ENCODE measurements at places on chromosomes 6 and 20.

DNA sequence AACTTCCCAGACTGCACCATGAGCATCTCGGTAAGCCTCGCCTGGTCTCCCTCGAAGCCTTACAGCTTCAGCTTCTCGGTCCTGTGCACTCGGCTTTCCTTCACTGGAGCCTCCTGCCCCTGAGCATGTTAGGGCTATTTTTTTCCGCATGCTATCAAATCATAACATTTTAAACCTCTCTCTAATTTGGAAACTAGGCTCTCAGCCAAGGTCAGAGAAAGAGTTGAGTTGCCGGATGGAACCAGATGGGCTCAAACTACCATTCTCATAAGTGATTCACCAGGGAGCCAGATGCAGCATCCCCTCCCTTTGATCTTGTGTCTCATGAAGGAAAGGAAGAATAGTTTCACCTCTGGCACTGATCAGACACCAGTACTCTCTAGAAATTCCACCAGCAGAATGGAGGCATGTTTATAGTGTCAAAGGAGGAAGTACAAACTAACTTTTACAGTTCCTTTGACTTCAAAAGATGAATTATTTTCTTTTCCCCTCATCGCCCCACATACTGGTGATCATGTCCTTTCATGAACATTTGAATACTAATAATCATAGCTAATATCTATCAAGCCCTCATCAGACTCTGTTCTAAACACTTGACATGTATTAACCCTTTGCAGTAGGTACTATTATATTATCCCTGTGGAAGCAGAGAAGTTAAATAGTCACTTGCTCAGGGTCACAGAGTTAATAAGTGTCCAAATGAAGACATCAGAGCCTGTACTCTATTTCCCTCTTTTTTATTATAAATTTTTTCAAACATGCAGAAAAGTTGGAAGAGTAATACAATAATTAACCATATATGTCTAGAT is 46.7 kb downstream of the MAP1LC3A start:
- peak; percentile 75 for DNase-seq

GRCh38 chr6:6556738-6557503 is 31.6 kb upstream of the LY86 start:
- peak; percentile 39 for DNase-seq

DNA sequence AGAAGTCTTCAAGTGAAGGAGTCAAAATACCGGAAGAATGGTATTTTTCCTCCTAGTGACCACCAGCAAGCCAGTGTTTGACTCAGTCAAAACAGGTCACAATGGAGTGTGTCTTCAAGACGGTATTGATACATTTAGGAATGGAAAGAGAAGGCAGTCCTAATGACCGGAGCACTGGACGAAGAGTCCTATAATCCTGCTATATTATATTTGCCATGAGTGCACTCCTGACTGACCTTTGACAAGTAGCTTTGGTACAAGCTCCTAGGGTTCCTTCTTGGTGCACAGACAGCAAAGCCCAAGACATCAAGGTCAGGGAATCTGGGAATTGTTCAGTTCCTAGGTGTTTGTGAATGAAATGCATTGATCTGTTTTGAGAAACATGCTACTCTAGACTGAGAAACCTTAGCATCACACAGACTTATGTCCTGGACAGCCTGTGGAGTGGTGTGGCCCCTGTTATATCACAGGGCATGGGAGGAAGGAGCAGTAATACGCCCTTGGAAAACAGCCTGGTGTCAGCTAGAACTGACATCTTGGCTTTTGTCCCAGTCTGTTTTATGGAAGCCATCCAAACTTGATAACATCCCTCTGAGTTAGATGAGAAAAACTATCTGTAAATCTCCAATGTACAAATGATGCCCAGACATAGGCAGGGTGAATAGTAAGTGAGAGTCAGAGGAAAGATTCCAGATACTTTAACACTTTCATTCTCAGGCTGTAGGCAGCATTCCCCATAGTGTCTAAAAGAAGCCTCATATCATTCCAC is 18.5 kb downstream of the NOX3 start:
- peak; percentile 14 for DNase-seq

- peak; percentile 58 for DNase-seq
Measured at GRCh38 chr20:38418509-38419204, 16.5 kb downstream of the SNHG17 start.

GRCh38 chr6:166900956-166901607 is 55.3 kb downstream of the RNASET2 start:
- no peak for DNase-seq

DNA sequence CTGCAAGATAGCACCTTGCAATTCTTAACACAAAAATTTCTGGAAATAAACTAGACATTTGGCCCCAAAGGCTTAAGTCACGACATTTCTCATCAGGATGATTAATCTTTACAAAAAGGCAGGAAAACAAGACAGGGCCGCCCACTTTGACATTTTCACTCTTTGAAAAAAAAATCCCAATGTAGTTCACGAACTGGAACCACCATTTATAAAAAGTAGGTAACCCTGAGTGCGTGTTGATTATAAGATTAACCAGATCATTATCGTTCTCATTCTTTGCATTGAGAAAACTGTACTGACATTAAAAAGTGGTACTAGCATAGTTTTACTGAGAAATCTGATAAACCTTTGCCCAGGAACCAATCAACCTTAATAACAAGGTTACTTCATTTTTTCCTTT is 108.8 kb downstream of the HUS1B start:
- no peak for DNase-seq

GRCh38 chr6:35206346-35206745 is 7.4 kb upstream of the SCUBE3 start:
- DNase-seq: peak; percentile 79

- no peak for DNase-seq
Measured at GRCh38 chr6:127497410-127497809, 21.7 kb downstream of the MTCL3 start.

DNA sequence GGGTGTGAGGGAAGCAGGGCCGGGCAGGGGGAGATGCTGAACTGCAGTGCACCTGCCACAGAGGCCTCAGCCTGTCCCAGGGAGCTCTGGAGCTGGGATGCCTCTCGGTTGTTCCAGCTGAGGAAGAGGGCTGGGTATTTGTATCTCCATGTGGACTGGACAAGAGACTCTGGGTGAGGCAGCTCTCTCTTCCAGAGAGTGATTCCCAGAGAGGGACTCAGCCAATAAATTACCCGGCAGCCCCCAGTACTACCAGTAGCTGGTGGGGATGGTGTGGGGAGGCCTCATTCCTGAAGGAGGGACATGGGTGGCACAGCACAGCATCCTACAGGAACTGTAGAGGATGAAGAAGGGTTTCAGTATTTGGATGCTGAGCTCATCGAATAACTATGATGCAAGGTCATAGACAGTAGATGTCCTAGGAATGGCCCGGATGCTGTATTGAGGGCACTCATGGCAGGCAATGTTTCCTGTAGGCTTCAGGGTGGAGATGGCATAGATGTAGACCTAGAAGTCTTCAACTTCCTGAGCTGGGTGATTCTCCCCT is 1.4 kb downstream of the FGD2 start:
- peak; percentile 26 for DNase-seq

DNA sequence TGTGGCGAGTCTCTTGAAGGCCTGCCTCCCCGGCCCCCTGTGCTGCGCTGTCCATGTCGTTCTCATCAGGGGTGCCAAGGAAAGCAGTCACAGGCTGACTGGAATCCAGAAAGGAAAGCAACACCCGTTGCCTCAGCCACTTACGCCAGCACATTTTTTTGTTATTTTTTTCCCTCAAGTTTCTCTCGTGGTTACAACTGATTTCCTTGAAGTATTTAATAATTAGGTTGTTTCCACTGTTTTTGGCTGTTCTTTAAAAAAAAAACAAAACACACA is 17.9 kb upstream of the SLC22A1 start:
- DNase-seq: no peak

GRCh38 chr6:168909288-168909687 is 344.4 kb downstream of the THBS2 start:
- no peak for DNase-seq

DNA sequence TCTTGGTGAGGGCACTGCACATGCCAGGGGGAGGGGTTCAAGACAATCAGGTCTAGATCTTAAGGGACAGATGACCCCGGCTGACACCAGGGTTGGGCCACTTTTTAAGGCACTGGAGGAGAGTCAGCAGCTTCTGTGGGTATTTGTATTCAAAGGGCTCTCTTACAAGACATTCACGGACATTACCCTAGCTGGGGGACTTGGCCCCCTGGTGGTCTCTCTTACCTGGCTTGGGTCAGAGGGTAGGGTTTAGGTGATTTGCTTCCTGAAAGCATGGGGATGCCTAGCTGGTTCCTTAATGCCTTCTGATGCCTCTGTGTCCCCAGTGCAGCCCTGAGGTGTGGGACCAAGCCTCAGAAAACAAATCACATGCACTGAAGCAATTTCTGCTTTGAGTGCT is 354.7 kb downstream of the CDC5L start:
- DNase-seq: no peak

DNA sequence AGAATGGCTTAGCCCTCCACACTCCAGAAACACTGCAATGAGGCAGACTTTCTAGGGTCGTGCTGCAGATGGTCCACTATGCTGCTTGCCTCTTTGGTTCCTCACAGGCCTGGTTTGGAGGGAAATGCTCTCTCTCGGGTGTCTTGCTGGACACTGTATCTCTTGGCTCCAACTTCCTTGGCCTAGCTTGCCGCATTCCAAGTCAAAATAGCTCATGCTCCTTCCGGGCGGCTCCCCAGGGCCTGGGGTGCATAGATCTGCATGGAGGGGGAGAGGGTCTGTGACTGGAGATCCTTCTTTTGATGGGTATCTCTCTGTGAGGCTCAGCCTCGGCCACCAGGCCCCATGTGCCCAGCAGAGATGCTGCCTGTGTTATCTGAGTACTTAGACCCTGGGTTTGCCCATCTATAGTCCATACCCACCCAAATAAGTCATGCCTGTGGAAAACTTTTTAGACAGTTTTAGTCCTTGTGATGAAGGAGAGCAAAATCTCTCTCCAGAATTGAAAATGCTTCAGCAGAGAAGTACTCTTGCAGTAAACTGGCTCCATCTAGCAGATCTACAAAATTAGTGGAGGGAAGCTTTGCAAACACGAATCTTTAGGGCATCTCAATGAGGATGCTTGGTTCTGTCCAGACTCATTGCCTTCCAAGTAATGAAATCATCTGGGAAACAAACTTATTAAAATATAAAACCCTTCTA is 264.1 kb upstream of the RIN2 start:
- no peak for DNase-seq

DNA sequence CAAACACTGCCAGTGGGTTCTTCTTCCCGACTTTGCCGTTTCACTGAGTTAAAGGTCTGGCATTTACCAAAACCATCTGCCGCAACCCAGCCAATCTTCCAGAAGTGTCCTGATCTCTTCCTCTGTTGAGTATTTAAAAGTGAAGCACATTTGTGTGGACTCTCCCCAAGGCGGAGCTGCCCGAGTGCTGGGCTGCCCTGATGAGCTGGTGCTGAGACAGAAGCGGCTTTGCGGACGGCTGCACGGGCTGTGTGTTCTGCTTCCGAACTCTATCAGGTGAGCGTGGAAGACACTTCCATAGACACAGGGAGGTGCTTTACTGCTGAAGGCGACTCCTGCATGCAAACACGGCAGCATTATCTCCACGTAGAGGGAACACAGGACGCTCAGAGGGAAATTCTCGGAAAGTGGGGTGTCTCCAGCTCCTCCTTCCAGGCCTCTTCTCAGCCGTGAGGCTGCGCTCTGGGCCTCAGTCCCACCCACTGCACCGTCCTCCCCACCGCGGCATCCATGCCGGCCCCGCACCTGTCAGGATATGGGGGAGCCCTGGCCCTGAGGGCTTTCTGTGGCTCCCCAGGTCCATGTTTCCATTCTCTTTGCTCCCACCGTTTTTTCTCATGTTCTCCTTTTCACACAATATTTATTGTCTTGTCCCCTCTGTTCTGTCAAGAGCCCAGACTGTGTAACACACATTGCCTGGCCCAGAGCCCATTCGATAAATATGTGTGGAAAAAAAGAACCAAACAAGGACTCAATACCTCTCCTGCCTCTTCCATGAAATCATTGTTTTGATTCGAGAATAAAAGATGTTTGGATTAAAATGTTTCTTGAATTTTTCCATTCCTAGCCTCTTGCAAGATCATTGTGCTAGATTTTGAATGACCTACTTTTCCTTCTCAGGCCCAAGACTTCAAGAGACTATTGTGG is 205.1 kb downstream of the DLL1 start:
- no peak for DNase-seq

DNA sequence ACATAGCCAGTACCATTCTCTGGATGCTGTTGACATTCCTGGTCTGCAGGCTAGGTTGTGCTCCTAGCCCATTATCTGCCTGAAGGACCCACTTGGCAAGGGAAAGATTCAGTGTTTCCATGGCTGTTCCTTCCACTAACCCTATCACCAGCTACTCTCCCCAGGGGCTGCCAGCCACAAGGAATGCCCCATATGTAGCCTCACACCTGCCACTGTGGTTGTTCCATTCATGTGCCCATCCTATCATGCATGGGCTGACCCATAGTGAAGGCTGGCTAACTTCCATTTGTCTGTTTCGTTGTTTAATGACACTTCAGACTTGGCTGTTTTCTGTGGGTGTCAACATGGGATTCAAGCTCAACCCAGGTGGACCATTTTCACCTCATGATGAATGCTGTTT is 25.6 kb upstream of the HLA-A start:
- DNase-seq: no peak

DNA sequence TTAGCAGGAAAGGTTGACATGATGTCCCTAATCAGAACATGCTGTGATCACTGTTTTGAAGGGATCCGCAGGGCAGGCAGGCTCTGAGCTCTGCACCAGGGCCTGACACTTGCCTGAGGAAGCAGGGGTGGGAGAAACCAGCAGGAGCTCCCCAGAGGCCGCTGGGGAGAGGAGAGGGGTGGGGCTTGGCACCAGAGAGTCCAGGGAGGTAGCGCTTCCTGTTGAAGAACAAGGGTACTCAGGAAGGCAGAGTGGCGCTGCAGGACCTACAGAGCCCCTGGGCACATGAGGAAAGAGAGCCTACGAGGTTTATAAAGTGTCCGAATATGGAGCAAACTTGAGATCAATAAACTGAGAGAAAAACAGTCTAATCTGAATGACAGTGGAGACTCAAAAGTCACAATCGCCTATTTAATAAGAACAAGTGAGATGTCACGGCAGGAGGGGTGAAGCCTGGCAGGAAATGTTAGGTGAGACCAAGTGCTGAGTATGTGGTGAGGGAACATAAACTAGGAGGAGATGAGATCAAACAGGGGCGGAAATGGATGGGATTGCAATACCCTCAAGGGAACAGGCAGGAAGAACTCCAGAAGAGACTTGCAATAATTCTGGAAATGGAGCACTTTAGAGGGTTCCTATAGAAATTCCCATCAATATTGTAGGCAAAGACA is 5.8 kb upstream of the TBXT start:
- peak; percentile 6 for DNase-seq

DNA sequence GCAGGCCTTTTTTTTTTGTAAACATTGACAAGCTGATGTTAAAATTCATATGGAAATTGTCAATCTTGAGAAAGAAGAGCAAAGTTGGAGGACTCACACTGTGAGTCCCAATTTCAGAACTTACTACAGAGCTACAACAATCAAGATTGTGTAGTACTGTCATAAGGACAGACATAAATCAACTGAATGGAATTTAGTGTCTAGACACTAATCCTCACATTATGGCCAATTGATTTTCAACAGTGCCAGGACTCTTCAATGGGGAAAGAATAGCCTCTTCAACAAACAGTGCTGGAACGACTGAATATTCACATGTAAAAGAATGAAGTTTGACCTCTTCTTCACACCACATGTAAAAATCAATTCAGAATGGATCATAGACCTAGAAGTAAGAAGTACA is 60.8 kb downstream of the TGM2 start:
- DNase-seq: no peak

- DNase-seq: no peak
Measured at GRCh38 chr6:87669051-87669450, 33.0 kb downstream of the AKIRIN2 start.
